A375 (cell line): ENCODE measurements at places on chromosomes 11 and 22. TPM values are rescaled to one million over a fixed set of nuclear protein-coding genes. Genes with fewer than 3 reads are reported as not detected.

The IL10RA gene
- 2.2 TPM in 1 of 2 replicates, not detected in the other for total RNA-seq

The CASTOR1 gene
- total RNA-seq = 1.2 and 2.6 TPM in 2 replicates

The ACCS gene
- total RNA-seq = 16.4 and 19.2 TPM in 2 replicates

The ASPHD2 gene
- total RNA-seq = 1.4 and 2.1 TPM in 2 replicates

The CRYBB3 gene
- 1.1 TPM in 1 of 2 replicates, not detected in the other for total RNA-seq

The OR52N4 gene
- not detected in 2 replicates for total RNA-seq

The C11orf86 gene
- total RNA-seq = not detected in 2 replicates

The KRTAP5-2 gene
- not detected in 2 replicates for total RNA-seq

The ZBTB16 gene
- not detected in 2 replicates for total RNA-seq

The WBP2NL gene
- 0.13 TPM in 1 of 2 replicates, not detected in the other for total RNA-seq

The TPBGL gene
- total RNA-seq = not detected in 2 replicates
